ENCODE measurements at places on chromosomes 7 and 10.

- DNase-seq: no peak
These were observed 271.9 kb downstream of the ADARB2 start for GRCh38 chr10:1465418-1465911.

DNA sequence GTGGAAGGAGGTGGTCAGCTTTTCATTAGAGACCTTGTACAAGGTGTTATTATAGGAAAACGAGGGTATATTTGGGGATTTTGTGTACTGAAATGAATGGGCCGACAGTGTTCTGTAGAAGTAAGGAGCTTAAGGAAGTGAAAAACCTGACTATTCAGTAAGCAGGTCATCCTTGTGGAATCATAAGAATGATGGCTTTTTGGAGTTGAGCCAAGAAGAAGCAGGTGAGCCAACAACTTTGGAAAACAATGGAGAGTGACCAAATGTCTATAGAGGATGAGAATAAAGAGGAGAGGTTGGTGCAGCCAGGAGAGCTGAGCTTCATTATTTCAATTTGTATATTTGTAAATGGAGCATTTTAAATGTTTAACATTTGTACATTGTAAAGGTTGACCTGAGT is 595.7 kb downstream of the CCSER2 start:
- DNase-seq: no peak

GRCh38 chr7:133551466-133551865 is 298.6 kb downstream of the EXOC4 start:
- no peak for DNase-seq

GRCh38 chr10:125084614-125085257 is 75.6 kb downstream of the CTBP2 start:
- DNase-seq: peak; percentile 92

- no peak for DNase-seq
These were observed 699 bp downstream of the NRAP start for GRCh38 chr10:113663142-113663541.

DNA sequence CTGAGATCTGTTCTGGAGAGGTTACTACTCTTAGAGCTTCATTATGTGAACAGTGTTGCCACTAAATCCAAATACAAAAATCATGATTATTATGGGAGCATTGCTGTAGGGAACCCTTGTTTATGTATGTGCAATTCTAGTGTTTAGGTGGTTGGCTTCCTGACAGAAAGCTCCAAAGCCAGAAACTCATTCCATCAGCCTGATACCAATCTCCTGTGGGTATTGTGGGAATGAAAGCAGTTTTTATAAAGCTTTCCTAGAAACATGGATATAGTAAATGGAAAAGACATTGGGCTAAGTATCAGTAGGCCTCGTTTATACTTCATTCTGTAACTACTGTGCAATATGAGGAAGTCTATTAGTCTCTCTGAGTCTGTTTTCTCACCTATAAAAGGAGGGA is 6.4 kb downstream of the SDK1 start:
- DNase-seq: no peak

GRCh38 chr7:8435095-8435494 is 1.7 kb downstream of the NXPH1 start:
- DNase-seq: no peak

Data from right lobe of liver (tissue), 6 donors.